ENCODE measurements at places on chromosomes 1 and 21. TPM values are rescaled to one million over a fixed set of nuclear protein-coding genes. Genes with fewer than 3 reads are reported as not detected.
A peak's percentile ranks its signal among the peaks of the same experiment; 100 is the strongest.

- no peak overlapping the region for H3K4me3 ChIP-seq
- DNase-seq = no peak
- H3K4me1 ChIP-seq = no peaks in the 10 kb centered on the region
- no peak overlapping the region for H3K27ac ChIP-seq
- no peaks in the 10 kb centered on the region for H3K27me3 ChIP-seq
- H3K36me3 ChIP-seq = no peaks in the 10 kb centered on the region
Measured at GRCh38 chr21:40282912-40283886, 416.0 kb downstream of the PCP4 start.

DNA sequence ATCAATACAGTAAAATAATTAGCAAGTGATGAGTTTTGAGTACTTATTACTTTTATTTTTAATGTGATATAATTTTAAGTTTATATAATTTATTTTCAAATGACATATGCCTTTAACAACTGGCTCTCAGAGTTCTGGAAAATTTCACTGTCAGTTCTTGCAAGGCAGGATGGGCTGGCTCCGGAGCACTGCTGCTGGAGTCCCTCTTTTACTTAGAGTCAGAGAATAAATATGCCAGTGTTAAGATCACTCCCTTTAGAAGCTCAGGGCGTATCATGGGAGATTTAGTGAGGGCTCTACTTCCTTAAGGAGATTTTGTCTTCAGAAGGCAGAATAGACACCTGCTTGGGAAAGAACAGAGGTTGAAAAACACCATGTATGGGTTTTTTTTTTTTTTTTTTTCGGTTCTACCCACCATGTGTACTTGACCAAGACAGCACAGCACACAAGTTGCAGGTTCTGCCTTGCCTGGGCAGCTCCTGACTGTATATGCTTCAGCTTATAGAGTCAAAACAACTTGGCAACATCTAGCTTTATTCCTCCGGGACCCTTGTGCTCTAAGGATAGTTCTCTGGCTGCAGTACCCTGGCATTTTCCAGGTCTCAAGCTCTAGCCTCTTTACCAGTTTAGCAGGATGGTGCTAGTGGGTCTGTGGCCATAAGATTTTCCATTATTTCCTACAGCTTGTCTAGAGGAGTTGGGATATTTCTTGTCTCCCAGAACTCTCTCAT lies 29.7 kb upstream of the FMOD start:
- peaks cover 2% of the 10 kb centered on the region for H3K27me3 ChIP-seq
- DNase-seq = no peak
- no peaks in the 10 kb centered on the region for H3K36me3 ChIP-seq
- peaks cover 43% of the 10 kb centered on the region for H3K4me1 ChIP-seq
- H3K27ac ChIP-seq = peak overlapping the region; percentile 85

DNA sequence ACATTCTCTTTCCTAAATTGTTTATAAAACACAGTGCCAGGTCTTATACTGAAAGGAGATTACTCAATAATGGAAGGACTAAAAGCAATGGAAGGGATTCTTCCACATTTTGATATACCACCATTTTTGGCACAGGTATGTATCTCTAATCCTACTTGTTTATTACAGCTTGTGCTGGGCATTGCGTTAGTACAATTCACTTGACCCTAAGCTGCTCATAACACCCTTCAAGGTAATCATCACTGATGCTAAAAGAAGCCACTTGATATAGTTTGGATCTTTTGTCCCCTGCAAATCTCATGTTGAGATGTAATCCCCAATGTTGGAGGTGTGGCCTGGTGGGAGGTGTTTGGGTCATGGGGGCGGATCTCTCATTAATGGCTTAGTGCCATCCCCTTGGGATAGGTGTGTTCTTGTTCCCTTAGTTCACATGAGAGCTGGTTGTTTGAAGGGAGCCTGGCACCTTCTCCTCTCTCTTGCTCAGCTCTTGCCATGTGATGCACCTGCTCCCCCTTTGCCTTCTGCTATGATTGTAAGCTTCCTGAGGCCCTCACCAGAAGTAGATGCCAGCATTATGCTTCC lies 71.1 kb downstream of the NIBAN1 start:
- H3K27me3 ChIP-seq = no peaks in the 10 kb centered on the region
- H3K36me3 ChIP-seq = peaks cover 11% of the 10 kb centered on the region
- DNase-seq = no peak
- H3K4me3 ChIP-seq = no peak overlapping the region

DNA sequence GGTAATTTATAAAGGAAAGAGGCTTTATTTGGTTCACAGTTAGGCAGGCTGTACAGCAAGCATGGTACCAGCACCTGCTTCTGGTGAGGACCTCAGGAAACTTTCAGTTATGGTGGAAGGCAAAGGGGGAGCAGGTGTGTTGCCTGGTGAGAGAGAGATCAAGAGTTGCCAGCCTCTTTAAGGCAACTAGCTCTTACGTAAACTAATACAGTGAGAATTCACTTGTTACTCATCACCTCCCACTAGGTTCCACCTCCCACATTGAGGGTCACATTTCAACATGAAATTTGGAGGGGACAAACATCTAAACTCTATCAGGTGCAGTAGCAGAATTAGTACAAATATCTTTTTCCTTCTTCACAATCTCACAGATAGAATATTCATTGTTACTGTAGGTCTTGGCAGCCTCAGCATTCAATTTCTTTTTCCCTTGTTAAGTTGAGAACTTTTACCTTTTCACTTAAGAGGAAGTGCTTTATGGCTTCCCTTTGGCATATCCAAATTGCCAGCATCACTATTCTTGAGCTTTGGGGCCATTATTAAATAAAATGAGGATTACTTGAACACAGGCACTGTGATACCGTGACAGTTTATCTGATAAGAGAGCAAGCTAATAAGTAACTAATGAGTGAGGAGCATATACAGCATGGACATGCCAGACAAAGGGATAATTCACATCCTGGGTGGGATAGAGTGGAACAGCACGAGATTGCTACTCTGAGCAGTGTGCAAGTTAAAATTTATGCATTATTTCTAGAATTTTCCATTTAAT lies 48.4 kb downstream of the MAGI3 start:
- H3K27me3 ChIP-seq = no peaks in the 10 kb centered on the region
- no peak overlapping the region for H3K4me3 ChIP-seq
- no peaks in the 10 kb centered on the region for H3K36me3 ChIP-seq
- no peak overlapping the region for H3K27ac ChIP-seq
- peaks cover 3% of the 10 kb centered on the region for H3K4me1 ChIP-seq
- no peak for DNase-seq

DNA sequence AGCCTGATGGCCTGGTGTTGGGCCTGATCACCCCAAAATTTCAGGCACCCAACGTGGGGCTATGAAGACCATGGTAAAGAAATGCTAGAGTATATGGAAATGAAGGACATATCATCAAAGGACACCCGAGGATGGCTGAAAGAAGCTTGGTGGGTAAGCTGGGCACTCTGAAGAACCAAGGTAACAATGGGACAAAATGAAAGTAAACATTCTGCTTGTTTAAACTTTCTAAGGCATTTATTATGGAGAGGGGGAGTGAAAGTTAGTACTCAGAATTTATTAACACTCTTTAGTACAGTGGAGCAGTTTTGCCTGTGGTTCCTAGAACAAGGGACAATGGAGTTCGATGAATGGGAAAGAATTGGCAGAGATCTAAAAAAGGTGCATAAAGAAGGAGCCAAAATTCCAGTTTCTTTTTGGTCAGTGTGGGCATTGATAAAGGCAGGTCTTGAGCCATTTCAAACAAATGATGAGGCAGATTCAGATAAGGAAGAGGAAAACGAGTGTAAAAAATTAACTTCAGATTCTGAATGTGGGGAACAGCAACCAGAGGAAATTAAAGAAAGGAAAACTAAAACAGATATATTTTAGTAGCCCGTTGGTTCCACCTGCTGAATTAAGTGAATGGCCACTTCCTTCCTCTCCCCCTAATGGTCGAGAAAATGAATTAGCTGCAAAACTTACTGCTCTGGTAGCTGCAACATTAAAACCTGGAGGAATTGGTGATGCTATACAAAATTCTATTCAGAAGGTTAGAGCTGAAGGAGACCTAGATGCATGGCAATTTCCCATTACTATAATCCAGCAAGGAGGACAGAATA lies 8.4 kb upstream of the PM20D1 start:
- peaks cover 21% of the 10 kb centered on the region for H3K36me3 ChIP-seq

DNA sequence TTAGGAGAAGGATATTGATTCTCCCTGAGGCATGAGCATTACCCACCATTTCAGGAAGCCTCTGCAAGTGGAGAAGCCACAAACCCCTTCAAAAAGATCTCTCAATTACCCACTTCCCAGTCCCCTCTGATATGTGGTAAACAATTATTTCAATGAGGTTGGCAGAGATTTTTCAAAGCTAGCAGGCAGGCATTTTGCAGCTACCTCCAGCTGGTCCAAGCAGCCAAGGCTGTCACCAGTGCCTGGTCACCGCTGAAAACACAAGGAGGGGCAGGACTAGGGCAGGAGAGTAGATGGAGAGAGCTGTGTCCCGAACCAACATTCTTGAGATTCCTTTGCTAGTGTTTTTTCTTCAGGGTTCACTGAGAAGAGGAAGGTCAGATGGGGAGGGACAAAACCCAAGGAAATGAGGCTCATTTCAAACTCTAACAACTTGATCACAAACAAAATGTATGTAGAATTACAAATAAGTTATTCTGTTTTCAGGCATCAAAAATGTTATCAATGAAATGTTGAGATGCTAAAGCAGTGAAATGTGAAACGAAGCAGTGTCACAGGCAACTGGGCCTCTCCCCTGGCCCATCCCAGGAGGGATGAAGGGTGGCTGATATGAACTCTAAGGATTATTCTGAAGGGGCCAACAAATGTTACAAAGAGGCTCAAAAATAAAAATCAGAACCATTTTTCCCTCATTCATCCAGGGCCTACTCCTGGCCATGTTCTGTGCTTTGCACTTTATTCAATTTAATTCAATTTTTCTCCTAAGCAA lies 22.3 kb downstream of the APP start:
- H3K27ac ChIP-seq = peak overlapping the region; percentile 92
- no peaks in the 10 kb centered on the region for H3K36me3 ChIP-seq
- no peak for DNase-seq
- no peaks in the 10 kb centered on the region for H3K27me3 ChIP-seq

The LRRN2 gene
- 3.3 TPM for total RNA-seq

The APCS gene
- total RNA-seq = not detected

The FBLIM1 gene
- 191 TPM for total RNA-seq

The ASCL5 gene
- not detected for total RNA-seq

The FAM76A gene
- total RNA-seq = 15.1 TPM
